Activated CD8-positive, alpha-beta T cell treated with anti-CD3 and anti-CD28 coated beads for 36 hours (primary cell): ENCODE measurements at places on chromosomes 3 and 15. TPM values are rescaled to one million over a fixed set of nuclear protein-coding genes. Genes with fewer than 3 reads are reported as not detected.

C3orf85 gene
- not detected for total RNA-seq

TMEM40 gene
- not detected for total RNA-seq

GP5 gene
- total RNA-seq: 0.83 TPM

BDH1 gene
- 118 TPM for total RNA-seq

SERPINI1 gene
- 1.0 TPM for total RNA-seq

PLA2G4F gene
- total RNA-seq: not detected

KIF15 gene
- total RNA-seq: 38.1 TPM

SLC38A3 gene
- total RNA-seq: not detected

IQCF5 gene
- not detected for total RNA-seq

GUCA1C gene
- total RNA-seq: not detected

ANKRD63 gene
- not detected for total RNA-seq

GRCh38 chr3:170689893-170690660, 104.2 kb upstream of the SLC7A14 start:
- H3K27me3 ChIP-seq: no peaks in the 10 kb centered on the region
- no peaks in the 10 kb centered on the region for H3K36me3 ChIP-seq
- H3K27ac ChIP-seq: no peak overlapping the region
- H3K4me1 ChIP-seq: no peaks in the 10 kb centered on the region

GRCh38 chr3:186342197-186342596, 19.8 kb downstream of the DGKG start:
- no peak for DNase-seq
- peaks cover 13% of the 10 kb centered on the region for H3K4me1 ChIP-seq
- no peak overlapping the region for H3K27ac ChIP-seq
- H3K36me3 ChIP-seq: no peaks in the 10 kb centered on the region
- H3K4me3 ChIP-seq: no peak overlapping the region

- H3K27me3 ChIP-seq: no peaks in the 10 kb centered on the region
- no peaks in the 10 kb centered on the region for H3K36me3 ChIP-seq
- H3K4me3 ChIP-seq: no peak overlapping the region
- DNase-seq: no peak
- H3K27ac ChIP-seq: no peak overlapping the region
- no peaks in the 10 kb centered on the region for H3K4me1 ChIP-seq
Measured at GRCh38 chr3:137582484-137582883, 181.6 kb upstream of the SOX14 start.

- no peak for DNase-seq
- H3K4me1 ChIP-seq: peaks cover 65% of the 10 kb centered on the region
- H3K4me3 ChIP-seq: peak overlapping the region; percentile 64
- no peaks in the 10 kb centered on the region for H3K27me3 ChIP-seq
Measured at GRCh38 chr3:3172627-3173026, 6.9 kb downstream of the CRBN start.

- no peak overlapping the region for H3K27ac ChIP-seq
- peaks cover 3% of the 10 kb centered on the region for H3K4me1 ChIP-seq
- H3K27me3 ChIP-seq: peaks cover 41% of the 10 kb centered on the region
- no peak overlapping the region for H3K4me3 ChIP-seq
- DNase-seq: peak; percentile 50
- H3K36me3 ChIP-seq: no peaks in the 10 kb centered on the region
Measured at GRCh38 chr3:10758304-10759037, 57.6 kb upstream of the SLC6A11 start.

DNA sequence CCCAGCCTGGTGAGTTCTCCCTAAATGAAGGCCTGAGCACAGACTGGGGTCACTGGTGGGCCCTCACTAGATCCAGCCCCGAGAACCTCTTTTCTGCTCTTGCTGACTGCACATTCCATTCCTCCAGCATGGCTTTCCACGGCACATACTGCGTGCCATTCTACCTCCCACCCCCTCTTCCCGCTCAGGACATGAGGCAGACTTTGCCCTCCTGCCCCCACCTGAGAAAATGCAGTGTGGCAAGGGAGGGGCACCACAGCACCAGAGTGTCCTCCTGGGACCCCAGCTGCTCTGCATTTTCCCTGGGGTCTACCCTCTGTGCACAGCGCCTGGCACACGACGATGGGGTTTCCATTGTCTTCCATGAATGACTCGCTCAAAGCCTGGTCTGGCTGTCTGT, 6.1 kb upstream of the SLCO2A1 start:
- no peak for DNase-seq
- peaks cover 7% of the 10 kb centered on the region for H3K27me3 ChIP-seq
- H3K27ac ChIP-seq: no peak overlapping the region
- no peak overlapping the region for H3K4me3 ChIP-seq
- H3K36me3 ChIP-seq: no peaks in the 10 kb centered on the region

DNA sequence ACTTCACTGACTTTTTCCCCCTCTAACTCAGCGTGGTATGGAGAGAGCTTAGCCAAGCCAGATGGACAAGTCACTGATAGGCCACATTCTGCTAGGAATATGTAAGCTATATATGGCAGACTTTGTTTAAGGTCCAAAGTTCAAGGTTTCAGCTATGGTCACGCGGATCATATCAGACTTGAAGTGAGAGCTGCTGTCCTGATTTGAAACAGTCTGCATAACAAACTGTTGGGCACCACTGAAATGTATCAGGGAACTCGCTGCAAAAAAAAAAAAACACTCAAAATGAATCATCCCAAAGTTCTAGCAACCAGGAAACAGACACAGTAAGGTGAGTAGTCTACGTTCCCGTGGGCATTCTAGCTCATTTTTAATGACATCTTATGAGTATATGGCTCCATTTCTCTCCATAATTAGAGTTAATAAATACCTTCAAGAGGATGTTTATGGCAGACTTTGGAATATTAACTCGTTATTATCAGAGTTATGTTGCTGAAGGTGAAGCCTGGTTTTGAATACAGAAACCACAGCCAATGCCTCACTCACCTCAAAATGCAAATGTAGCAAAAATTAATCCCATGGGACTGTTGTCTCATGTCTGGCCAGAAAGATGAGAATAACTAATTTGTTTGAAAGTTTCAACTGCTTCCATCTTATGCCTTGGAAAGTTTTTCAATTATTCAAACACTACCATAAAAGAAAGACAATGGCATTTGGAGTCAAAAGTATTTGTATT, 12.3 kb downstream of the DPH3 start:
- H3K27ac ChIP-seq: no peak overlapping the region
- peaks cover 18% of the 10 kb centered on the region for H3K4me1 ChIP-seq
- no peaks in the 10 kb centered on the region for H3K27me3 ChIP-seq
- H3K36me3 ChIP-seq: no peaks in the 10 kb centered on the region
- no peak overlapping the region for H3K4me3 ChIP-seq

- no peak overlapping the region for H3K27ac ChIP-seq
- peaks cover 4% of the 10 kb centered on the region for H3K27me3 ChIP-seq
- DNase-seq: peak; percentile 54
- peaks cover 6% of the 10 kb centered on the region for H3K4me1 ChIP-seq
Measured at GRCh38 chr15:60932051-60932915, 296.8 kb downstream of the RORA start.

DNA sequence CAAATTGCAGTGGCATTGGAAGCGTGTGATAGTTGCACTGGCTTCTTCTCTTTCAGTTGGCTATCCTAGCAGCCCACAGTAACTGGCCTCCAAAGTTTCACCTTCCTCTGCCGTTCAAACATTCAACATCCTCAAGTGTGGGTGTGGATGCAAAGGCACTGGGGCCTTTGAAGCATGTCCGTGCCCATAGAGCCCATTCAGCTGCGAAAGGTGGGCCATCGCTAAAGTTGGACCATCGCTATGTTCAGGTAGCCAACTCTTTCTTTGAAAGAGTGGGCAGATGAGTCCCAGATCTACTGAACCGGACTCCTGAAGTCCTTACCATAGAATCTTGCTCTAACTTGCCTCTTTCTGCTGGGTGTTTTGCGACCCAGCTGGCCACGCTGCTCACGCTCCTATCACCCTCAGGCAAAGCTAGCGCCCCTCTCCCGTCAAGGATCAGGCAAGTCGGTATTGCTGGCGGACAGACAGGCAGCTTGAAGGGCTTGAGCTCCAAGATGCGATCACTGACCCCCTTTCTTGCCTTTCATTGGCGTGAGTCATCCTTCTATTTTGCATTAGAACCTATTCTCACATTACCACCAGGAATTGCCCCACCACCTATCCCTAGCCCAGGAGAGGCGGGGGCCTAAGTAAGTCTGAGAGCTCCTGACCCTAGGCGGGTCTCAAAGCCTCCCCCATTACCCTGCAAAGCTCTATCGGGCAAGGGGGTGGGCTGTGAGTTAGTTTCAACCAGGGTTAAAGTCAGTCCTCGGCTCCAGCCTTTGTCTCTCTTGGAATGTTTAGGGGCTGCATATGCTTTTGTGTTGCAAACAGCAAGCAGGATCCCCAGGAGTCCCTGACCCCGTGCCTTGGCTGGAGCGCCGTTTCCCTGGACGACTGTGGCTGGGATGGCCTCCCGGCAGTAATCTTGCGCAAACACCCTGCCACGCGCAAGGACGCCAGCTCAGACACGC, 28.7 kb downstream of the ZIC4 start:
- no peak overlapping the region for H3K27ac ChIP-seq
- no peaks in the 10 kb centered on the region for H3K36me3 ChIP-seq
- H3K4me3 ChIP-seq: no peak overlapping the region
- H3K4me1 ChIP-seq: no peaks in the 10 kb centered on the region
- peaks cover 63% of the 10 kb centered on the region for H3K27me3 ChIP-seq

DNA sequence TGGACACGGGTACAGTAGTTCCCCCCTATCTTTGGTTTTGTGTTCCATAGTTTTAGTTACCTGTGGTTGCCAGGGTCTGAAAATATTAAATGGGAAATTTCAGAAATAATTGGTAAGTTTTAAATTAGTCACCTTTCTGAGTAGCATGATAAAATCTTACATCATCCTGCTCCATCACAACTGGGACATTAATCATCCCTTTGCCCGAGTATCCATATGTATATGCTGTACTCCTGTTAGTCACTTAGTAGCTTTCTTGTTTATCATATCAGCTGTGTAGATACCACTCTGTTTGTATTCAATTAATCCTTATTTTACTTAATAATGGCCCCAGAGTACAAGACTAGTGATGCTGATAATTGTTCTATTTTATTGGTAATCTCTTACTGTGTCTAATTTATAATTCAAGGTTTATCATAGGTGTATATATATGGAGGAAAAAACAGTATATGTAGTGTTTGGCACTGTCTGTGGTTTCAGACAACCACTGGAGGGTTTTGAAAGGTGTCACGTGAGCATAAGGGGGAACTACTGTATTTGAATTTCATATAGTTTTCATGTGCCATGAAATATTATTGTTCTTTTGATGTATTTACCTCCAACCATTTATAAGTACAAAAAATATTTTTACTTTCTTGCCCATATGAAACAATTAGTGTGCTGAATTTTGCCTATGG, 41.4 kb downstream of the CTDSPL2 start:
- no peak overlapping the region for H3K4me3 ChIP-seq
- peak; percentile 22 for DNase-seq
- no peaks in the 10 kb centered on the region for H3K27me3 ChIP-seq
- H3K4me1 ChIP-seq: peaks cover 20% of the 10 kb centered on the region
- peak overlapping the region; percentile 84 for H3K27ac ChIP-seq
- peaks cover 30% of the 10 kb centered on the region for H3K36me3 ChIP-seq

- no peak overlapping the region for H3K27ac ChIP-seq
- peaks cover 12% of the 10 kb centered on the region for H3K4me1 ChIP-seq
- no peaks in the 10 kb centered on the region for H3K27me3 ChIP-seq
- H3K36me3 ChIP-seq: peaks cover 3% of the 10 kb centered on the region
- no peak for DNase-seq
Measured at GRCh38 chr3:188220097-188220788, 66.3 kb downstream of the LPP start.

GRCh38 chr15:64938192-64938591, 26.5 kb downstream of the ANKDD1A start:
- DNase-seq: no peak
- no peak overlapping the region for H3K4me3 ChIP-seq
- H3K4me1 ChIP-seq: no peaks in the 10 kb centered on the region
- no peaks in the 10 kb centered on the region for H3K27me3 ChIP-seq
- no peaks in the 10 kb centered on the region for H3K36me3 ChIP-seq

- peaks cover 11% of the 10 kb centered on the region for H3K27me3 ChIP-seq
- no peaks in the 10 kb centered on the region for H3K36me3 ChIP-seq
- no peak overlapping the region for H3K4me3 ChIP-seq
- H3K4me1 ChIP-seq: peaks cover 5% of the 10 kb centered on the region
- no peak overlapping the region for H3K27ac ChIP-seq
- peak; percentile 3 for DNase-seq
Measured at GRCh38 chr3:192570821-192571791, 156.2 kb downstream of the FGF12 start.

DNA sequence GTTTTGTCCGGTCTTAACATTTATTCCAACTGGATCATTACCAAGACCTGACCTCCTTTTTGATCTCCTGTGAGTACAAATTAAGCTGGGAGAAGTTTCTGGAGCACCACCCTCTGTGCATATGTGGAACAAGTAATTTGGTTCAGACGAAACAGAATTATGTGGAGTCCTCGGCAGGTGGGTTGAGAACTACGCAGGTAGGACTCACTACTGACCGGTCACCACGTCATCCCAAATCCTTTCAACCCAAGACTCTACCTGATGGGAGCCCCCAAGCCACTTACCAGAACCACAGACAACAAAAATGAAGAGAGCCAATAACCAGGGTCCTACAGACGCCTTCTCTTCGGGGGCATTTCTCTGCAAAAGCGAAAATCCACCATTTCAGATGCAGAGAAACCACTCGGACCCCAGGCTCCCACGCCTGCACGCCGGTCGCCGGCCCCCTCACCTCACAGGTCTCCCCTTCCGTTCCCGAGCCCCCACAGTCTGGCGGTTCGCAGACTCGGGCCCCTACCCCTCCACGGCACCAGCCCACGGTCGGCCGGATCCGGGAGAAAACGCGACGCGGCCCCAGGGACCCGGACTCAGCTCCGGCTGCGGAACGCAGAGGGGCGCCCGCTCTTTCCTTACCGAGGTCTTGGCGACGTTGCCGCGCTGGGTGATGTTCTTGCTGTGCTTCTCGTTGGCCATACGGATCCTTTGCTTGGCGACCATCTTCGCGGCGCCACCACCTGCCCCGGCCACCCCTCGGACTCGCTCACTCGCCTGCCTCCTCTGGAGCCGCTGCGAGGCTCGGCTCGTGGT, 674 bp downstream of the SERP1 start:
- peak overlapping the region; percentile 99 for H3K27ac ChIP-seq
- peak overlapping the region; percentile 95 for H3K4me3 ChIP-seq
- peaks cover 59% of the 10 kb centered on the region for H3K36me3 ChIP-seq
- H3K4me1 ChIP-seq: peaks cover 55% of the 10 kb centered on the region
- DNase-seq: peak; percentile 63
- H3K27me3 ChIP-seq: no peaks in the 10 kb centered on the region

GRCh38 chr15:85289677-85290365, 90.6 kb upstream of the AKAP13 start:
- no peak overlapping the region for H3K27ac ChIP-seq
- H3K4me3 ChIP-seq: no peak overlapping the region
- peak; percentile 25 for DNase-seq
- no peaks in the 10 kb centered on the region for H3K4me1 ChIP-seq
- peaks cover 4% of the 10 kb centered on the region for H3K27me3 ChIP-seq

DNA sequence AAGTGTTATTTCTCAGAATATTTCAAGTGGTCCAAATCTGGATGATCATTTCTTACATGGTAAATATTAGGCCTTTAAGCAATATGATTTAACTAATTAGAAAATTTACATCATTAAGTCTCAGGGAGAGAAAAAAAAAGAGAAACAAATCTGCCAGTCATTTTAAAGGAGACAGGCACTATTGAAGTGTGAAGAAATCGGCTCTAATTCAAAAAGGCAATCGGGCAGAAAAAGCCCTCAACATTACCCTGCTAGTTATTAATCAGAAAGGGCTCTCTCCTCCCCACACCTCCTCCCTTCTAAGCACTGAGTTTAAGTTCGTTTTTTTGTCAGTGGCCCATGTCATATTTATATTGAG, 215.9 kb downstream of the MEIS2 start:
- no peak for DNase-seq
- H3K27ac ChIP-seq: no peak overlapping the region
- peaks cover 90% of the 10 kb centered on the region for H3K27me3 ChIP-seq
- peaks cover 16% of the 10 kb centered on the region for H3K4me1 ChIP-seq
- no peak overlapping the region for H3K4me3 ChIP-seq

- H3K27ac ChIP-seq: no peak overlapping the region
- H3K27me3 ChIP-seq: no peaks in the 10 kb centered on the region
- H3K4me3 ChIP-seq: no peak overlapping the region
- H3K36me3 ChIP-seq: no peaks in the 10 kb centered on the region
- H3K4me1 ChIP-seq: no peaks in the 10 kb centered on the region
Measured at GRCh38 chr15:47339800-47340570, 377.3 kb upstream of the SEMA6D start.
